Thoracic aorta (tissue), 2 donors: ENCODE measurements at places on chromosomes 1 and 21.

DNA sequence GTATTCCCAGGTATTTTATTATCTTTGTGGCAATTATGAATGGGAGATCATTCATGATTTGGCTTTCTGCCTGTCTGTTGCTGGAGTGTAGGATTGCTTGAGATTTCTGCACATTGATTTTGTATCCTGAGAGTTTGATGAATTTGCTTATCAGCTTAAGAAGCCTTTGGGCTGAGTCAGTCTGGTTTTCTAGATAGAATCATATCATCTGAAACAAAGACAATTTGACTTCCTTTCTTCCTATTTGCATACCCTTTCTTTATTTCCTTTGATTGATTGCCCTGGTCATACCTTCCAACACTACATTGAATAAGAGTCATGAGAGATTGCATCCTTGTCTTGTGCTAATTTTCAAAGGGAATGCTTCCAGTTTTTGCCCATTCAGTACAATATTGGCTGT, 8.0 kb downstream of the OR2L3 start:
- no peak for DNase-seq

DNA sequence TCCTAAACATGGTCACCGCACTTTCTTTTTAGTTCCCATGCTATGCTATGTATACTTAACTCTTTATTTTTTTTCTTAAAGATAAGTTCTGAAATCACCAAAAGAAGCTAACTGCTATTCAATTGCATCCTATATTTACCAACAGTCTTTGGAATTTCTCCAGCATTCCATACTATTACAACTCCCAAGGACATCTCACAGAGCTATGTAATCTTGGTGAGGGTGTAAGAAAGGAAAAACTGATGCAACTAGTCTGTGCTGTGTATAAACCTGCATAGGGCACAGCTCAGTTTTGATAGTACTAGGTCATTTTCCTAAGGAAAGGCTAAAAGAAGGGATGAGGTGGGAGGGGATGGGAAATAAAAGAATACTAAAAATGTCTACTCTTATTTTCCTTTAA, 78.0 kb downstream of the PTPN14 start:
- DNase-seq, result no peak

DNA sequence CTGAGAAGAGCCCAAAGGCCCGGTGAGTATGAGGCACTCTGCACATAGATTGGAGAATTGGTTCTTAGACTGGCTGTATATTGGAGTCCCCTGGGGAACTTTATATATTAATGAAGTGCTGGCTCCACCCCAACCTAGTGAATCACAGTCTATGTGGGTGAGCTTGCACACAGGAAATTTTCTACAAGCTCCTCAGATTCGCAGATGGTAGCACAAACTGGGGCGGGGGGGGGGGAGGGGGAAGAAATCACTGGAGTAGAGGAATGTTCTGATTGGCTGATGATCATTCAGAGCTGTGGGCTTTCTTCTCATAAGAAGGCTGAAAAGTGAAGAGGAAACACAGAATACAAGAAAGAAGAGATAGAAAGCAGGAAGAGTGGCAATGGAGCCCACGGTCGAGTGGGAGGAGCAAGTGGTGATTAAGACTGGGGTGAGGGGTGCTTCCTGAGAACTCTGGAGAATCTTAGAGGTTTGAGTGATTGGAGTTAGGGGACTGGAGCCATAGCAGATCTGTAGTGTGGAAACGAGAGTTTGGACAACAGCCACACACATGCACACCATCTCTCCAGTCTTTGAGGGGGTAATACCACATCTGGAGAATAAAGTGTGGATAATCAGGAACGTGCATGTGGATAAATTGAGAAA, 465.9 kb upstream of the DAB1 start:
- DNase-seq, result no peak

GRCh38 chr1:231104917-231105316, 56.9 kb upstream of the TRIM67 start:
- DNase-seq, result no peak

GRCh38 chr1:5493851-5494311, 498.3 kb downstream of the NPHP4 start:
- no peak for DNase-seq

GRCh38 chr1:43077273-43077672, 94.8 kb downstream of the EBNA1BP2 start:
- no peak for DNase-seq

GRCh38 chr21:15498455-15498854, 231.3 kb upstream of the USP25 start:
- no peak for DNase-seq

DNA sequence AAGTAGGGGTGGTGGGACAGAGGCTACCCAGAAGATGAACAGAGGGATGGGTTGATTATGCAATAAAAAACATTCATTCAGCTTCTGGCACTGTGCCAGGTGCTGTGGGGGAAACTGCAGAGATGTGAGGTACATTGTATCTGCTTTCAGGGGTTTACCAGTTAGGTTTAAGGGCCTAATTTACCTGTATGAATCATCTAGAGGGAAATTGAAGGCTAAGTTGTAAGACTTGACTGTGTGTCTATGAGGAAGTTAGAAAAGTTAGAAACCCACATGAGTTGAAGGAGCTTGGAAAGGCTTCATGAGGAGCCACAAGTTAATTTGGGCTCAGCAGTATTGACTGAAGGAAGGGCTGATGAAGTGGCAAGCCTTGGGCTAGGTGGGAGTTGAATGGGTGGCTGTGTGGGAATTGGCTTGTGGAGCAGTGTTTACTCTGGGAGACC, 36.7 kb upstream of the APOBEC4 start:
- no peak for DNase-seq

- no peak for DNase-seq
Observed at GRCh38 chr1:82329226-82329625, 528.5 kb downstream of the ADGRL2 start.

- DNase-seq, result no peak
Observed at GRCh38 chr1:245578771-245579170, 424.0 kb downstream of the KIF26B start.

GRCh38 chr1:169472738-169473137, 13.0 kb downstream of the SLC19A2 start:
- no peak for DNase-seq

GRCh38 chr1:37037690-37038089, 3.4 kb upstream of the GRIK3 start:
- no peak for DNase-seq

DNA sequence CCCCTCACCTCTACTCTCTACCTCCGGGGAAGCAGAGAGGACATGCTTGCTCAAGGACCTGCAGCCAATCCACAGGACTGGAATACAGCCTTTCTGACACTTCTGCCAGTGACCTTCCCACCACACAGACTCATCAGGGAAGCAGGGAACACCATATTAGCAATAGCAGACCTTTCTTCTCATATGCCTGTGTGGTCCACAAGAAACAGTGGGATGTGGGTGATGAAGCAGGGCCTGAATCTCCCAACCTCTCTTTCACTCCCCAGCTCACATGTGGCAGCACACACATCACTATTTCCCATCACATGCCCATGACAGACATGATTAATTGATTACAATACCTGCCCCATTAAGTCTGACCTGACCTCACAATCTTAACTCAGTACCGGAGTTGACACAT, 695.1 kb downstream of the MATN1 start:
- DNase-seq, result no peak

GRCh38 chr21:33434770-33435360, 31.7 kb downstream of the IFNGR2 start:
- no peak for DNase-seq

DNA sequence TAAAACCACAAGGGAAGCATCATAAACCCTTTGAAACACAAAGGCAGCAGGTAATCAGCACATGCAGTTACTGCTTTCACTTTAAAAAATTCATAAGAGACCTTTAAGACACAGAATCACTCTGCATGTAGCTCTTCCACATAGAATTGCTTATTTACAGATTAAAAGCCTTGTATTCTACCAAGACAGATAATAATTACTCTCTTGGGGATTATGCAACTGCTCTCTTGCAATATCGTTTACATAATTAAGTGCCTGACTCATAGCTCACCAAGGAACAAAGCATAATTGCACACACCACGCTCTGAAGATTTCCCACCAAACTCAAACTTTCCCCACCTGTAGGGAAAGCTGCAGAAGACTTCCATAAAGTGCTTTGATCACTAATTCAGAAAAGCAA, 87.9 kb downstream of the VAV3 start:
- no peak for DNase-seq

DNA sequence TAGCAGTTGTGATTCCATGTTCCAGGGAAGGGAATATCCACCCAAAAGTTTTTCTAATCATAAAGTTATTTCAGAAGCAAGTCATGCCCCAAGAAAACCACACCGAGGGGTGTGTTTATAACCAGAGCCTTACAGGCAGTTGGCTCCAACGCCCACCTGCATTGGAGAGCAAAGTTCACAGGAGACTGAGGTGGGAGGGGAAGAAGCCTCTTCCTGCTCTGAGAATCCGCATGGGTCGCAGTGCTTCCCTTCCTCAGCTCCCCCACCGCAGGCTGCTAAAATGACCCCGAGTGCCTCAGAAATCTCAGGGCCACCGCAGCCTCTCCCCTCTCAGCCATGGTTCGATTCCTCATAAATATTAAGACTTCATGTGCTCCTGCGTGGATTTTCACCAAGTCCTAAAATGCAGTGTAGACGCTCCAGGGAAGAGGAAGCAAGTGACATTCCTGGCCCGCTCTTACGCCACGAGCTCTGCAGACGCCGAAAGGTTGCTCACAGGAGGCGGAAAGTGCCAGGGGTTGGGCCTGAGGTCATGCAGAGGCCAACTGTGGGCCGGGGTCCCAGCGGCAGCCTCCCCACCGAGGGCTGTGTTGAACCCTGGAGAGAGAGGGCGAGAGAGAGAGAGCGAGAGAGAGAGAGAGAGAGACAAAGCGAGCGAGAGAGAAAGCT, 13.4 kb upstream of the SPSB1 start:
- DNase-seq, result no peak

DNA sequence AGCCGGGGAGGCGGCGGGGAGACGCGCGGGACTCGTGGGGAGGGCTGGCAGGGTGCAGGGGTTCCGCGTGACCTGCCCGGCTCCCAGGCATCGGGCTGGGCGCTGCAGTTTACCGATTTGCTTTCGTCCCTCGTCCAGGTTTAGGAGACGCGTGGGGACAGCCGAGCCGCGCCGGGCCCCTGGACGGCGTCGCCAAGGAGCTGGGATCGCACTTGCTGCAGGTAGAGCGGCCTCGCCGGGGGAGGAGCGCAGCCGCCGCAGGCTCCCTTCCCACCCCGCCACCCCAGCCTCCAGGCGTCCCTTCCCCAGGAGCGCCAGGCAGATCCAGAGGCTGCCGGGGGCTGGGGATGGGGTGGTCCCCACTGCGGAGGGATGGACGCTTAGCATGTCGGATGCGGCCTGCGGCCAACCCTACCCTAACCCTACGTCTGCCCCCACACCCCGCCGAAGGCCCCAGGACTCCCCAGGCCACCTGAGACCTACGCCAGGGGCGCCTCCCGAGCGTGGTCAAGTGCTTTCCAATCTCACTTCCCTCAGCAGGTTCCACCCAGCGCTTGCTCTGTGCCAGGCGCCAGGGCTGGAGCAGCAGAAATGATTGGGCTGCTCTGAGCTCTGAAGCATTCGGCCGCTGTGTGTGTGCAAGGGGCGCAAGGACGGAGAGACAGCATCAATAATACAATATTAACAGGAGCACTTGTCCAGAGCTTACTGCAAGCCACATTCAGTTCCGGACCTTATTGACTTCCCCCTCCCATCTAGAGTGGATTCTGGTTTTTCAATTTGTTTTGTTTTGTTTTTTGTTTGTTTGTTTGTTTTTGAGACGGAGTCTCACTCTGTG, 10.3 kb downstream of the SIM2 start:
- no peak for DNase-seq

DNA sequence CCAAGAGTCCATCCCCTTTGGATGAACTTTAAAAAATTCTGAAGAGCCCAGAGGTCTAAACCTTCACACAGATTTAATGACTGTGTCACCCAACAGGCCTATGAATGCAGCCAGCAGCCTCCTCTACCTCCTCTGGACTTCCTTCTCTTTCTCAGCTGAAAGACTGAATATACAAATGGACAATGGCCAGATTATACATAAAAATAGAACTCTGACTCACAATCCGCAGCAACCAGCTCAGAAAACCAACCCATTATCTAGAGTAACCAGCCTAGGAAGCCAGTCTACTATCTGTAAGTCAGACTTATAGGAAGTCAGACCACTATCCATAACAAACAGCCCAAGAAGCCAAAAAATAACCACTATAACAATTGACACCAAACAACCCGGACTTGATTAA, 224.5 kb downstream of the ASTN1 start:
- DNase-seq, result no peak

DNA sequence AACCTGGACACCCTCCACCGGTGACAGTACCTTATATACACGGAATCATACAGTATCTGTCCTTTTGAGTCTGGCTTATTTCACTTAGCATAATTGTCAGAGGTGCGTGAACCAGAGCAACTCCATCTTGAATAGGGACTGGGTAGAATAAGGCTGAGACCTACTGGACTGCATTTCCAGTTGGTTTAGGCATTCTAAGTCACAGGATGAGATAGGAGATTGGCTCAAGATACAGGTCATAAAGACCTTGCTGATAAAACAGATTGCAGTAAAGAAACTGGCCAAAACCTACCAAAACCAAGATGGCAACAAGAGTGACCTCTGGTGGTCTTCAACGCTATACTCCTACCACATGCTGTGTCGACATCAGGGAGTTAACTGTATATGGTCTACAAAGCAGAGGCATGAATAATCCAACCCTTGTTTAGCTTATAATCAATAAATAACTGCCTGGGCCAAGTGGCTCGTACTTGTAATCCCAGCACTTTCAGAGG, 1.4 kb upstream of the FDPS start:
- no peak for DNase-seq

GRCh38 chr1:38371505-38371844, 324.9 kb upstream of the POU3F1 start:
- DNase-seq, result no peak

DNA sequence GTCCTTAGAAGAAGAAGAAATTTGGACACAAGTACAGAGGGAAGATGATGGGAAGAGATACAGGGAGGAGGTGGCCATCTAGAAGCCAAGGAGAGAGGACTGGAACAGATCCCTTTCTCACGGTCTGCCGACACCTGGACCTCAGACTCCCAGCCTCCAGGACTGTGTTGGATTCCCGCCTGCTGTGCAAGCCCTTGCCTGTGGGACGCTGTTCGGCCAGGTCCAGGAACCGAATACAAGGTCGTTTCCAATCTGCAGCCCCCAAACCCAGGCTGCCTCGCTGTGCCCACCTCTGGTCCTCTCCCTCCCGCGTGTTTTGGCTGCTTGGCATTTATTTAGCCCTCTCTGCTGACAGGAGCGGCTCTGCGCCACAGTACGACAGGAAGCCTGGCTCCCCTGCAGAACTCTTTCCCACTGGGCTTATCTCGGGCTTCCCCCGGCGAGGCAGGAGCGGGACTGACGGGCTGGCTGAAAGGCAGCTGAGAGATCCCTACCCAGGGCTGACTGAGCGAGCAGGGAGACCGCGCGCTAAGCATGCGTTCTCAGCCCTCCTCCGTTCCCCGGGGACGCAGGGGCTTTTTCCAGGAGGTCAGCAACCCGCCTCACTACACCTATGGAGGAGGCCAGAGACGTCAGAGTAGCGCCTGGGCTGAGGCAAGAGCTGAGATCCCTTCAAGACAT, 238.4 kb downstream of the TNR start:
- no peak for DNase-seq

GRCh38 chr21:38352536-38353219, 95.9 kb downstream of the KCNJ15 start:
- no peak for DNase-seq

GRCh38 chr21:14602382-14602958, 56.4 kb upstream of the SAMSN1 start:
- DNase-seq, result no peak
